Stimulated activated CD8-positive, alpha-beta memory T cell treated with anti-CD3 and anti-CD28 coated beads, Interleukin-7, amount 100 ng/mL, for 1 hour (primary cell): ENCODE measurements at places on chromosomes 2 and 18.
A peak's percentile ranks its signal among the peaks of the same experiment; 100 is the strongest.

GRCh38 chr2:97740590-97741182 is 27.3 kb downstream of the ZAP70 start:
- no peak for DNase-seq

GRCh38 chr2:202116691-202117090 is 43.6 kb downstream of the KIAA2012 start:
- DNase-seq, result no peak

GRCh38 chr2:173280853-173281252 is 73.8 kb upstream of the CDCA7 start:
- DNase-seq, result no peak

DNA sequence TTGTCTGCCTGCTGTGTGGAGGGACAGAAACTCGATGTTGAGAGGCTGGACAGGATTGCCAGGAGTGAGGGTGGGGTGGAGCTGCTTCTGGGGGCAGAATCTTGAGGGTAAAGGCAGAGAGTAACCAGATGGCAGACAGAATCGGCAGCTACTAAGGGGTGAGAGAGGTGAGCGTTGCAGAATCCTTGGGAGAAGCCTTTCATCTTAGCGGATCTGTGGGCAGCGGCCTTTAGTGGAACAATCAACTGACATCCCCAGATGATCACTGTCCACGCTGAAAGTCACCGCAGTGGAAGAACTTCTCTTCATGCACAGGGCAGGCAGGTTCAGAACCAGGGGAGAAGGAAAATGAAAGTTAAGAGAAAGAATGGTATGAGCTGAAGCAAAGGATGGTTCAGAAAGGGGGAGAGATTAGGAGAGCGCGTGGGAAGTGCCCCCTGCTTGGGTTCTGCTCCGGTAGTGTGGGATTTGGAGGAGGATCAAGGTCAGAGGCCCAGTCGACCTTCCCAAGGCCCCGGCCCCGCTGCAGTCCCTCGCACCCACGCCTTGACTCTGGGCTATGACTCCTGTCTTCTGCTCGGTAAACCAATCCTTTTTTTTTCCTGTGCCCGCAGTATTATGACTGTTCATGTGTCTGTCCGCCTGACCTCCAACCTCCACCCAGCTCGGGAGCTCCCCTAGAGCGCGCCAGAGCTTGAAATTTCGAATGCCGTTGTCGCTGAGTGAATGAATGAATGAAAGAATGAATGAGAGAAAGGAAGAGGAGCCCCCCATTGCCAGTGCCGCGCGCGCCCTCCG is 584 bp downstream of the BOLA3 start:
- DNase-seq, result no peak

GRCh38 chr2:241443486-241444223 is 64.7 kb downstream of the STK25 start:
- DNase-seq, result peak; percentile 81

- no peak for DNase-seq
Measured at GRCh38 chr2:98452396-98453027, 7.9 kb downstream of the INPP4A start.

- no peak for DNase-seq
Measured at GRCh38 chr18:43978174-43978573, 700.9 kb upstream of the SYT4 start.

GRCh38 chr18:75607701-75608100 is 180.2 kb upstream of the SMIM21 start:
- no peak for DNase-seq

GRCh38 chr2:158818511-158818910 is 23.4 kb downstream of the DAPL1 start:
- DNase-seq, result no peak

DNA sequence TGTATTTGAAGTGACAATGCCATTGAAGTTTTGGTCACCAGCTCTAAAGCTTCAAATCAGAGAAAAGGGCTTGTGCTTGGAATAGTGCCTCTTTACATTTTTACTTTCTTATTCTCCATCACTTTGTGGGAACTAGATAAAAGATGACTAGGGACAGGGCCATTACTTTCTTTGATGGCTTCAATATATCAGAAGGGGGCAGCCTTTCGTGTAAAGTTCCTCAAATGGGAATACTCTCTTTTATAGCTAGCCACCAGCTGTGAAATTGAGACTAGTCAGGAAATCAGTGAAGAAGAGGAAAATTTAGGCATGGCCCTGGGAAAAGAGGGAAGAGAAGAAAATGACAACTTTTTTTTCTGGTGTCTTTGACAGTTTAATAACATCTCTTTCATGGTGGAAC is 242.5 kb downstream of the DCC start:
- no peak for DNase-seq

- no peak for DNase-seq
Measured at GRCh38 chr2:136015699-136016098, 30.3 kb upstream of the DARS1 start.

- DNase-seq, result no peak
Measured at GRCh38 chr2:57711991-57712390, 334.6 kb upstream of the VRK2 start.

DNA sequence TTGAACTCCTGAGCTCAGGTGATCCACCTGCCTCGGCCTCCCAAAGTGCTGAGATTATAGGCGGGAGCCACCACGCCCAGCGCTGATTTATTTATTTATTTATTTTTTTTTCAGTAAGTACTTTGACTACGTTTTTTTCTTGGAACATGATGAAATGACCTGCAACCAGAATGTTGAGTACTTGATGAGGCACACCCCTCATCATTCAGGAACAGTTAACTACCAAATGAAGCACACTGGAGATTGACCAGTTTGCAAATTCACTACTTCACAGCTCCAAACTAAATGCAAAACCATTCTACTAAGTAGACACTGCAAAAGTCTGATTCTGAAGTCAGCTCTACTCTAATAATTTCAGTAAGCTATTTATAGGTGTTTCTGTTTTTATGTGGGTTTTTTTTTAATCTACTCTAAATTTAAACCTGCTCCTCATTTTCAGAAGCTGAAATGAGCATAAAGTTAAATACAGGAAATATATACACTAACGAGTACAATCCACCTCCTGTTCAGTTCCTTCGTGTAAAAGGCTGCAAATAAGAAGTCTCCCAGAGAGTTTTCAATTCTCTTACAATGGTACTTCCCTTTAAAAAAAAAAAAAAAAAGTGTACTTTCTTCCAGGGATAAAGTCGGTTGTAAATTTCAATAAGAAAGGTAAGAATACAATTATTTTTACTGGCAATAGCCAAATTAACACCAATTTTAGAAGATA is 1.4 kb downstream of the GFPT1 start:
- DNase-seq, result no peak

DNA sequence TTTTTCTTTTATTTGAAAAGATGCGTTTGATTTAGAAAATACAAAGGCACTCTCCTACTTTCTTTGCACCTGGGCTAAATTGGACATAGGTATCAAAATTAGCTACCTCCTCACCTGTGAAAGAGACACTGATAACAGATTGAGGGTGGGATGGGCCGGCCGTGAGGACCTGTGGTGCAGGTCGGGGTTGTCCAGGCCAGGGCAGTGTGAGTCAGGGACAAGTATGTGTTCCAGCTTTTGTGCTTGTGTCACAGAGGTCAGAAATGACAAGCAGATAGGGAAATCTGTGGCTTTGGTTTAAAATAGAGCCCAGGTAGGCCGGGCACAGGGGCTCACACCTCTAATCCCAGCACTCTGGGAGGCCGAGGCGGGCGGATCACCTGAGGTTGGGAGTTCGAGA is 22.6 kb downstream of the MYL12B start:
- DNase-seq, result no peak

DNA sequence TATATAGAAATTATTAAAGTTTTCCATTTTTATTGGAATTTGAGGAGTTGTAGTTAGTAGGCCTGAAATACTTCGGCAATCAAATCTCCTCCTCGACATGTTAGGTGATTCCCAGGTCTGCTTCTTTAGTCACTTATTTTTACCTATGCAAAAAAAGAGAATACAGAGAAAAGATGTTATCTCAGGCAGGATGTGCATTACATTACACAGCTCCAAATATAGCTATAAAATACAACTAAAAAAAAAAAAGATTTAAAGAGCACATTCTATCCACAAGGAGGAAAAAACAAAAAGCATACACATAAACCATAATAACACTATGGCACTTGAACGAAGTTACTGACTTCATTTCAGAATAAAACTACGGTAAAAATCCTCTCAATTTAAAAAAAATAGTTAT is 8.1 kb downstream of the STK17B start:
- DNase-seq, result no peak

- no peak for DNase-seq
Measured at GRCh38 chr2:238387332-238387731, 39.4 kb upstream of the ASB1 start.

GRCh38 chr2:96549466-96549785 is 12.9 kb downstream of the ARID5A start:
- no peak for DNase-seq

DNA sequence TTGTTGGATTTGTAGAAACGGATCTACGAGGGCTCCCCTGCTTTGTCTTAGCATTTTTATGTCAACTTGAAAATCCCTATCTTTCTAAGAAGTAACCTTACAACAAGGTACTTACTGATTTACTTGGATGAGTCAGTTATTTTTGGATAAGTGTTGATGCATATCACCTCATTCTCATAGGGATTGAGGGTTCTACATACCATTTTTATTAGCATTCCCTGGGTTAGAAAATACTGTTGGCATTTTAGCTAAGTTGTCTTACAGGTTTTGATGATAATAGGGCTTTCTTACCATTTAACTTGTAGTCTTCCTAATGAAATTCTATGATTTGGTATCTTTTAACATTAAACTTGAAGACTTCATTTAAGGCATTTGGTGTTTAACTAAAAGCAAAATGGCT is 125.2 kb downstream of the UBE2E3 start:
- DNase-seq, result no peak

DNA sequence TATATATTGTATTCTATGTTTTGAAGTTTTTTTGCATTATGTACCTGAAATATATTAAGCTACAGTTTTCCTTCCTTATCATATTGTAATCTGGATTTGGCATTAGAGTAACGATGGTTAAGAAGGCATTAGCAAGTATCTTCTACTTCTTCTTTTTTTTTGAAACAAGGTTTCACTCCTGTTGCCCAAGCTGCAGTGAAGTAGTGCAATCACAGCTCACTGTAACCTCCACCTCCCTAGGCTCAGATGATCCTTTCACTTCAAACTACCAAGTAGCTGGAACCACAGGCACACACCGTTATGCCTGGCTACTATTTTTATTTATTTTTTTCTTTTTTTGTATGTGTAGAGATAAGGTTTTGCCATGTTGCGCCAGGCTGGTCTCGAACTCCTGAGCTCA is 201.1 kb downstream of the ZNF804A start:
- DNase-seq, result no peak

DNA sequence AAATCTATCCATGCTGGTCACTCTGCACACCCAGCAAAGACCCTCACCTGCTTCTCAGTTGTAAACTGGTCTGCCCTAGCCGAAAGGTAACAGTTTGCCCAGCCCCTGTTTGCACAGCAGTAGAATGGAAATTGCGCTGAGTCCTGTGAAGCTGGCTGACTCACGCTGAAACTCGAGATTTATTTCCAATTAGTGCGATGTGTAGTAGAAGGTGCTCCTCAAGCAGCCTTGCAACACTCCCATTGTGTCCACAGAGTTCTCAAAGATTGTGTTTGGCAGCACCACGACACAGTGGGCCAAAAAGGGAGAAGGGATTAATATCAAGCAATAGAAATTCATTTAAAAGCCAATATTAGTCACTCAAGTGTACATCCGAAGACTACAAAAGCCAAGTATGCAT is 21.7 kb upstream of the APCDD1 start:
- no peak for DNase-seq

- no peak for DNase-seq
Measured at GRCh38 chr18:8856212-8856611, 150.9 kb downstream of the MTCL1 start.

DNA sequence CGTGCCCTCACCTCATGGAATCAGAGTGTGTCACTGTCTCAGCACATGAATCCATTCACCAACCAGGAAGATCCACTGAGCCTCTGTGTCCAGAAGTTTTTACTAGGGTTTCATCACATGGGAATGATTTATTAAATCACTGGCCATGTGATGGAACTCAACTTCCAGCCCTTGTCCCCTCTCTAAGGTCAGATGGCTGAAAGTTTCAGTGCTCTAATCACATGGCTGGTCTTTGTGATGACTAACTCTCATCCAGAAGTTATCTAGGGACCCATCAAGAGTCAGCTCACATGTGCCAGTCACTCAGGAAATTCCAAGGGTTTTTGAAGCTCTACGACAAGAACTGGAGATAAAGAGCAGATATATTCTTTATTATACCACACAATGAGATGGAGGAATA is 140.5 kb upstream of the GYPC start:
- DNase-seq, result no peak

DNA sequence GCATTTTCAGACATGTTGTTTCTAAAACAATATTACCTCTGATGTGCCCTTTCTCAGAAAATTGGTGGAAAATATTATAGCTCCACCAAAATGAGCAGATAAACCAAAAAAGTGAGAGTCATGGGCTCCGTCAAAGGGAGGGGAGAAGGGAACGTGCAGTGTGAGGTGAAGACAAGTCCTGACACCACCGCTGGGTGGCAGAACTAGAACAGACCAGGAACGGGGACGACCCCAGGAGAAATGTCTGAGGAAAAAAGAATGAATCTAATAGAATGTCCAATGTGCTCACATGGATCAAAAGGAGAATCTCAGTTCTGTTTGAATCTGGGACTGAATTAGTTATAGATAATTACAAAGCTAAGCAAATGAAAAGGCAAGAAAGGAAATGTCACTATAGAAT is 22.6 kb upstream of the BCL2 start:
- DNase-seq, result no peak

DNA sequence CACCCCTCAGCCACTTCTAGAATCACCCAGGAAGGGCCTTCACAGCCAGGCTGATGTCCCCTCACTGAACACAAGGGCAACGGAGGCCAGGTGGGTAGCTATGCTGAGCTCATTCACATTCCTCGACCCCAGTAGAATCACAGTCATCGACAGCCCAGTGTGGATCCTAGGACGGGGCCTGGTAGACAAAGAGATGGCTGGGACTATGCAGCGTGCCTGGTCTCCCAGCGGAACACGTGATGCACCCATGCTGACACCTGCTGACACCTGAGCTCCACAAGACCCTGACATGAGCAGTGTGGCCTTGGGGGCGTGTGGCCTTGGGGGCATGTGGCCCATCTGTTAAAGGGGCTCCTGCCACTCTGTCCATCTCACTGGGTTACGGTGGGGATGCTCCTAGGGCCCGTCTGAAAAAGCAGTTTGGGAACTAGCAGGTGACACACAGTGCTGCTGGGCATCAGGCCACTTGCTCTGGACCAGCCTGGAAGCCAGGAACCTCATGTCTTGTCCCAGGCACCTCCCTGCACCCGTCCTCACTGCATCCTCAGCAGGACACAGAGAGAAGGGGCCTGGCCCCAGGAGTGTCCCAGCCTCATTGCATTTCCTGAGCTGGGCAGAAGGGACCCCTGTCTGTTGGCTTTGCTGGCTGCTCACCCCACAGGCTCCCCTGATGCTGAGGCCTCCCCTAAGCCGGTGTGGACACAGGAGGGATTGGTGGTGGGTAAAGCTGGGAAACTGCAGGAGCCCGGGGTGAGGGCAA is 9.7 kb downstream of the ECEL1 start:
- no peak for DNase-seq
